ENCODE measurements at places on chromosomes 1 and 21. TPM values are rescaled to one million over a fixed set of nuclear protein-coding genes. Genes with fewer than 3 reads are reported as not detected.

SPATA46 gene
- not detected for total RNA-seq

PGLYRP3 gene
- total RNA-seq: not detected

GUCA2A gene
- total RNA-seq: not detected

BSND gene
- total RNA-seq: not detected

GPR3 gene
- 2.6 TPM for total RNA-seq

TSSK3 gene
- total RNA-seq: not detected

MTF2 gene
- total RNA-seq: 17.7 TPM

ZMYND12 gene
- not detected for total RNA-seq

SLC9C2 gene
- total RNA-seq: not detected

MSH4 gene
- not detected for total RNA-seq

MR1 gene
- 47.5 TPM for total RNA-seq

PTP4A2 gene
- total RNA-seq: 398 TPM

CFAP141 gene
- total RNA-seq: not detected

OR2T11 gene
- total RNA-seq: not detected

SWT1 gene
- 1.9 TPM for total RNA-seq

ACTL8 gene
- total RNA-seq: 0.39 TPM

AMPD1 gene
- total RNA-seq: not detected

AGTRAP gene
- 105 TPM for total RNA-seq

RPTN gene
- total RNA-seq: not detected

FCAMR gene
- not detected for total RNA-seq

CACHD1 gene
- total RNA-seq: 2.1 TPM

HPDL gene
- total RNA-seq: not detected

URB2 gene
- total RNA-seq: 6.4 TPM

AKIRIN1 gene
- 57.2 TPM for total RNA-seq

DDR2 gene
- total RNA-seq: 21.9 TPM

TEX38 gene
- not detected for total RNA-seq

All from M059J (cell line).